ENCODE measurements at places on chromosomes 1 and 21.

DNA sequence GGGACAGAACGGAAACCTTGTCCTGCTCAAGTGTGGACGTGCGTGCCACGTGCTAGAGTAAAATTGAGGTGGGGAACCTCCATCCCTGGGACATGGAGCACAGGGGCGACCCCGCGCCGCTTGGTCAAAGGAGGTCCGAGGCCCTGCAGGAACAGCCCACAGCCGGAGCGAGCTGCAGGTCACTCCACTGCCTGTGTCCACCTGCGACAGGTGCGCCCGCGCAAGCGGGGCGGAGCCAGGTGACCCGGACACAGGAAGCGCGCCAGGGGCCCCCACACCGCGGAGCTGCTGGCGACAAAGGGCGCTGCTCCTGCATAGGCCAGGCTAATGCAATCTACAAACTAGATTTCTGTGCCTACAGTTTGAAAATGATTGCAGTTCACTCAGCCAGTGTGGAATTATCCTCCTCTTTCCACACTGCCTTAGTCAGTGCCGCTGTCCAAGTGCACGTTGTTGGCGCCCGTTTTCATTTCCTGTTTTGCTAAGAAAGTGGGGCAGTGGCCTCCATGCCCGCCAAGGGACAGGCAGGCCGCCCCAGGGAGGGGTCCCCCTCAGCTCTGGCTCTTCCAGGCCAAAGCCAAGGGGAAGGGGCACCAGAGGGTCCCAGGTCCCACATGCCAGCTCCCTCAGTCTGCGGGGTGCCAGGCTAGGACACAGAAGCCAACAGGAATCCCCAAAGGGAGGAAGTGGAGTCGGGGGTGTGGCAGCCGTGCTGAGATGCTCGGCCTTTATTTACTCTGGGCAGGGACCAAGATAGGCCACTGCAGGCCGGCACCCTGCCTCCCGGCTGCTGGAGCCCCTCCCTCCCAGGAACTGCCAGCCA, 4.3 kb upstream of the NADK start:
- peak; percentile 67 for DNase-seq

- no peak for DNase-seq
These were observed 674.4 kb downstream of the KIF26B start for GRCh38 chr1:245829194-245829593.

DNA sequence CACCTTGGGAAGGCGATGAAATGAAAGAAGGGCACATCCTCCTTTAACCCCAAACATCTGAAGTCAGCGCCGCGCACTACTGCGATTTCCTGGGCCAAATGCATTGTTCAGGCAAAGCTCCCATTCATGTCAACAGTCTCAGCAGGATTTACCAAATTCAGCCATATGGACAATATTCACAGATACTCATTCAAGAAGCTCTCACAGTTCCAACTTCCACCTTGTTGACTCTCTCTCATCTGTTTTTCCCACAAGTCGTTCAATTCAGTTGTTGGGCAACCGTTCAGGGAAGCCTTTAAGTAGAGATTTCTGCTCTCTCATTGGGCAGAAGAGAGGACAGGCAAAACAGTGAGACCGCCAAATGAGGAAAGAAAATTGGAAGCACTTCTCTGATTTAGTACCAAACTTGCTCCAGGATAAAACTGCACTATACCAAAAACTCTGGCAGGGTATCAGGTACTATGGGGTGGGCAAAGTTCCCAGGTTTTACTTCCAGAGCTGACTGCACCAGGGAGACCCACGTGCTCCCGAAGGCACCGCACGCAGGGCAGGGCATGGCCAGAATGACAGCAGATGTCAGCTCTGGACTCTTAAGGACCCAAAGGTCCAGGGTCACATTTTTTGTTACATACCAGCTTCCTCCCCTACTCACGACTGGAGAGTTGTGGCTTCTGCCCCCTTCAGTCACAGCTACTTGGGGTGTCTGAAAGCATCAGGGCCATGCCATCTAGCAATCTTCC, 668.8 kb downstream of the KIF26B start:
- DNase-seq, result no peak

GRCh38 chr1:178411756-178412399, 84.9 kb downstream of the CLEC20A start:
- no peak for DNase-seq

- no peak for DNase-seq
These were observed 31.3 kb downstream of the TRIM62 start for GRCh38 chr1:33150522-33150921.

- no peak for DNase-seq
These were observed 4.7 kb downstream of the PDXK start for GRCh38 chr21:43723648-43724047.

DNA sequence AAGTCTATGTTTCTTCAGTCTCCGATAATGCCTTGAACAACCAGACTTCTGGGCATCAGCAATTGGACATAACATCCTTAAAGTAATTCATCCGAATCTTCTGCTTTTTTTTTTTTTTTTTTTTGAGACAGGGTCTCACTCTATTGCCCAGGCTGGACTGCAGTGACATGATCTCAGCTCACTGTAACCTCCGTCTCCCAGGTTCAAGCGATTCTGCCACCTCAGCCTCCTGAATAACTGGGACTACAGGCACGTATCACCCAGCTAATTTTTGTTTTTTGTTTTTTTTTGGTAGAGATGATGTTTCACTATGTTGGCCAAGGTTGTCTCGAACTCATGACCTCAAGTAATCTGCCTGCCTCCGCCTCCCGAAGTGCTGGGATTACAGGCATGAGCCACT, 23.9 kb upstream of the CFAP126 start:
- DNase-seq, result no peak

DNA sequence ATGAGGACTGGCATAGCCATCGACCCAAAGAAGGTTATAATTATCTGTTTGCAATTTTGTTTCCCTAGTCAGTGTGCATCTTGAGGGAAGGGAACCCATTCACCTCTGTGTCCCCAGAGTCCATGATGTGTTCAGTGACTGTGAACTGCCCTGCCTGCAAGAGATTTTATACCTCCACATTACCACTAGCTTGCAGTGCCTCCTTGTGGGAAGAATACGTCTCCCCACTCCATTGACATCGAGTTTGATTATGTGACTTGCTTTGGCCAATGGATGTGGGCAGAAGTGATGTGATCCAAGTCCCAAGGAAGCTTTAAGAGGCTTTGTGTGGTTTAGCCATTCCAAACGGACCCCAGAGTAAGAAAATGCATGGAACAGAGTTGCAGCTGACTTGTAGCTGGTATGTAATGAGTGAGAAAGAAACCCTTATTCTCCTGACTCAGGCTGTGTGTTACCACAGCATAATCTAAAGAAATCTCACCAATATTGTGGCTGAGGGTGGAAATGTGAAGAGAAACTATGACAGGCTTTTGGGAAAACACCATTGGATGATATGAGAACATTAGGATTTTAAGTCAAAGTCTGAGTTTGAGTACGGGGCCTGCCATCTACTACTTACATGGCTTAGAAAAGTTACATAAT, 47.8 kb upstream of the NRDC start:
- no peak for DNase-seq

GRCh38 chr1:47592296-47593012, 154.6 kb downstream of the FOXD2 start:
- no peak for DNase-seq

- DNase-seq, result no peak
These were observed 44.3 kb upstream of the GTF2B start for GRCh38 chr1:88935522-88936222.

DNA sequence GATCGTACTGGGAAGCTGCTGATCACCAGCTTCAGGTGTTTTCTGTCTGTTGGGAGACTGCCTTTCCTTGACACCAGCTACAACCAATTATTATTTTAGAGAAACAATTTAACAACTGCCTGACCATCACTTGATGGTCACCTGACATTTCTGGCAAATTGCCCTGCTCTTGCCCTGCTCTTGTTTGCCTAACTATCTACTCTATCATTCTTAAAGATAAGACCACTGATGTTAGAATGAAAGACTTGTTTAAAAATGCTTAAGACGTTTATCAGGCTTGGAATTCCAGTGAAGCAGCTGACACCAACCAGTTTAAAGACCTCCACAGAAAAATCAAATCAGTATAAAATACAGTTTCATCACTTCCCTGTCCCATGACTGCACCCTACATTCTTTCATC, 423.3 kb upstream of the CAMK1G start:
- no peak for DNase-seq

- no peak for DNase-seq
These were observed 5.2 kb downstream of the TTLL10 start for GRCh38 chr1:1178794-1179331.

GRCh38 chr1:236509647-236510401, 14.0 kb upstream of the LGALS8 start:
- no peak for DNase-seq

DNA sequence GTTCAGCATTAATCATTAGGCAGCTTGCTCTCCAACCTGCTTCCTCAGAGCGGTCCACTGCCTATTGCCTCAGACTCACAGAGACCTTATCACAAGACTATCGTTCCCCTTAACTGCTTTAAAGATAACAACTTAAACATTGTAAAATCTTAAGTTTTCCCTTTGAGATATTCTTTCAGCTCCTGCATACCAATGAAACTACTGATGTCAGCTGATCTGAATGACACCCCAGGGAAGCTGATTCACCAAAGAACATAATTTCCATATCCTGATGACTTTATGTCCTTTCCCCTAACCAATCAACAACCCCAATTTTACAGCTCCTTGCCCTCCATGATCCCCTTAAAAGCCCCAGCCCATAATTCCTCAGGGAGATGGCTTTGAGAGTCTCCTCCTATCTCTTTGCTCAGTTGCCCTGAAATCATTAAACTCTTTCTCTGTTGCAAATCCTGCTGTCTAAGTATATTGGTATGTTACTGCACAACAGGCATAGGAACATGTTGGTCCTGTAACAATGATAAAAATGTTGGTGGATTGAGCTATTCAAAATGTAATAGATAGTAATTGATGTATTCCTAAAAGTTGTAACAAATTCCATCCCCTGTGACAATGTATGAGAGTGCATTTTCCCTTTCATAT, 621.4 kb upstream of the RGS18 start:
- DNase-seq, result no peak

DNA sequence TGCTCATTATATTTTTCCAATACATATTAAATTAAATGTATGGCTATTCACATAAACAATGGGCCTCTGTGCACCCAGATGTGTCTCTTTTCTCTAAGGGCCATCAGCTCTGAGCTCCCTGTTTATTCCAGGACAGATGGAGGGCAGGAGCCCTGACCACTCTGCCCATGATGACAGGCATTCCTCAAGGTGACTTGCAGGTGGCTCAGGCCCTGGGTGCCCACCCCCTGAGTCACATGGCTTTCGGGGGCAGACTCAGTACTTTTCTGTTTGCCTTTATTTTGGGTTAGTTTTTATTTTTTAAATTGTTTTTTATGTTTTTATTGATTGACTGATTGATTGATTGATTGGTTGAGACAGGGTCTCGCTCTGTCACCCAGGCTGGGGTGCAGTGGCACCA, 6.4 kb upstream of the LRP8 start:
- DNase-seq, result no peak

- no peak for DNase-seq
These were observed 13.2 kb downstream of the CAPZB start for GRCh38 chr1:19472174-19472573.

GRCh38 chr1:189656628-189657530, 820.8 kb downstream of the BRINP3 start:
- no peak for DNase-seq

DNA sequence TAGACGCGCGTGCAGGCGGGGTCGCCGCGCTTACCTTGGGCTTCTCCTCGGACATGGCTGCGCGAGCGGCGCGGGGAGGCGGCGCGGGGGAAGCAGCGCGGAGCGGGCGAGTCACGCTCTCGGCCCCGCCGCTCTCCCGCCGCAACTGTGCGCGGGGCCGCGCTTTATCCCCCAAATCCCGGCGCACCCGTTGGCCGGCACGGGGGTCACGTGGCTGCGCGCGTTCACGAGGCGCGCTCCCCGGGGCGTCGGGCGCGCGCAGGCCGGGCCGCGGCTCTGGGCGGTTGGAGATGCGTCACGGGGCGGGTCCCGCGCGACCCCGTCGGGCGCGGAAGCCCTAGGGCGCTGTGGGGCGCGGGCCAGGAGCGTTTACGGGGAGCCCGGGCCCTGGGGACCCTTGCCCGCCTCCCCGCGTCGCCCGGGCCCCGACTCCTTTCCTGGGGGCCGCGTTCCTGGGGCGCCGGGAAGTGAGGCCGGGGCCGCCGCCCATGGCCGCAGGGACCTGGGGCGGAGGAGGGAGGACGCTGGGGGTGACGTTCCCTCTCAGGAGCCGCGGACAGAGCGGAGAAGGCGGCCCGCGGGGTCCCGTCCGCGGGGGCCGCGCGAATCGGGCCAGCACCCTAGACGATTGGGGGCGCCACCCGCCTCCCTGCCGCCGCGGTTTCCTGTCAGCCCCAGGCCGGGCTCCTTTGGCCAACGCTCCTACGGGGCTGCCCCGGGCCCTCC, at the start of gene SUMO3:
TSS of gene SUMO3 (minus strand) at position 149 of the 726 bp plus-strand sequence. CDS start at position 55, 94 bp downstream.
- DNase-seq, result peak; percentile 90
